Cerebellar cortex (tissue), 1 donor: ENCODE measurements at places on chromosomes 16 and 17.

DNA sequence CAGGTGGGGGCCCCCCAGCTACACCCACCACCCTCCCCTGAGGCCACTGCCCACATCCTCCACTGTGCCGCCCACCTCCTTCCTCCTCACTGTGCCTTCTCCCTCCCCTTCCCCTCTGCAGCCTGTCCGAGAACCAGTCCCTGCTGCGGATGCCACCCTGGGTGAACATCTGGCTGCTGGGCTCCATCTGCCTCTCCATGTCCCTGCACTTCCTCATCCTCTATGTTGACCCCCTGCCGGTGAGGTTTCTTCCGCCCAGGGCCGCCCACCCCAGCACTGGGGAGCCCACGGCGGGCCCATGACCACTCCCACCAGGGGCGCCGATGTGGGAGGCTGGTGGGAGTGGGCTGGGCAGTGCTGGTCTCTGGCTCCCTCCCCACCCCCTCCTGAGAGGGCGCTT is 22.1 kb downstream of the RABEP2 start:
- DNase-seq, result no peak

GRCh38 chr17:58270476-58271215 is 10.1 kb downstream of the MPO start:
- DNase-seq, result no peak

GRCh38 chr17:77505181-77505639 is 364.4 kb downstream of the SEC14L1 start:
- no peak for DNase-seq

DNA sequence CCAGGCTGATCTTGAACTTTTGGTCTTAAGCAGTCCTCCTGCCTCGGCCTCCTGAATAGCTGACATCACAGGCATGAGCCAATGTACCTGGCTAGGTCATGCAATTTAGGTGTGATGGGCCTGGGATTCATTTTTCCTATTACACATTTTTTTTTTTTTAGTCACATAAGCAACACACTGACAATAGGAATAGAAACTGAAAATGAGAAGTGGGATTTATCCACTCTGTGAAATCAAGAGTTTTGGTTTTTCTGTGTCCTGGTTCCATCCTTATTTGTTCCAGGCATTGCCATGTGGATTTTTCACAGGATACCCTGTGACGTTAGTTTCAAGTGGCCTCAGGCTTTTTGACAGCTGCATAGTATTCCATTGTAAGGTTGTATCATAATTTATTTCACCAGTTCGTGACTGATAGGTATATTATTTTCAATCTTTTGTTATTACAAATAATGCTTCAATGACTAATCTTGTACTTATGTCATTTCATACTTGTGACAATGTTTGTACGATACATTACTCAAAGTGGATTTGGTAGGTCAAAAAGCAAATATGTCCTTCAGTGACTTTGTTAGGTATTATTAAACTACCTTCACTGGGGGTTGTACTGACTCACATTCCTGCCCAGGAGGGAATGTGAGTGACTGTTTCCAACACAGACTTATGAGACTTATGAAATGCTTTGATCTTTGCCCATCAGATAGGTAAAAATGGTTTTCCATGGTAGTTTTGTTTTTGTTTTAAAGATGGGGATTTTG is 10.6 kb downstream of the ADCY7 start:
- DNase-seq, result no peak

DNA sequence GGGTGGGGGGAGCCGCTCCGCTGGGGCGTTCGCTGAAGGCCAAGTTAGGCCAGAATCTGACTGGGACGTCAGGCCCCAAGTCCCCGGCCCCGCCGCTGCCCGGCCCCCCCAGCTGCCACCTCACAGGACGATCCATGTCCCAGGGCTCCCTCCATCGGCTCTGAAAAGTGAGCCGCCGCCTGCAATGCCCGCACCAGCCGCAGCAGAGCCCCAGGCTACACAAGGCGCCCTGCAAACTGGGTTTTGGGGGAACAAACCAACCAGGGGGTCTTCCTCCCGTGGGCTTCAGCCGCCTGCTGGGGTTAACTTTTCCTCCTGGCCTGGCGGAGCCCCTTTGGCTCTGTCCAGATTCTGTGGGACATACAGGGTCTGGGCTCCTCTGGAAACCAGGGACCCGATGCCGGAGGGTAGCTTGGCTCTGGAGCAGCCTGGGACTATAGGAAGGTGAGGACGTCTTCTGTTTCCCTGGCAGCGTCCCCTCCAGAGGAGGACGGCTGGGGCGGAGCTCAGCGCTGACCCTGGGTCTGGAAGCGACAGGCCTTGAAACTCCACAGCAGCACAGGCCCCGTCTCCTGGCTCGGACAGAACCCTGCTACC is 835 bp downstream of the NME4 start:
- peak; percentile 71 for DNase-seq
